Skin of body (tissue), 3 donors: ENCODE measurements at places on chromosomes 5 and 9.
A peak's percentile ranks its signal among the peaks of the same experiment; 100 is the strongest.

GRCh38 chr9:132647355-132647754, 22.4 kb downstream of the DDX31 start:
- DNase-seq, result no peak

DNA sequence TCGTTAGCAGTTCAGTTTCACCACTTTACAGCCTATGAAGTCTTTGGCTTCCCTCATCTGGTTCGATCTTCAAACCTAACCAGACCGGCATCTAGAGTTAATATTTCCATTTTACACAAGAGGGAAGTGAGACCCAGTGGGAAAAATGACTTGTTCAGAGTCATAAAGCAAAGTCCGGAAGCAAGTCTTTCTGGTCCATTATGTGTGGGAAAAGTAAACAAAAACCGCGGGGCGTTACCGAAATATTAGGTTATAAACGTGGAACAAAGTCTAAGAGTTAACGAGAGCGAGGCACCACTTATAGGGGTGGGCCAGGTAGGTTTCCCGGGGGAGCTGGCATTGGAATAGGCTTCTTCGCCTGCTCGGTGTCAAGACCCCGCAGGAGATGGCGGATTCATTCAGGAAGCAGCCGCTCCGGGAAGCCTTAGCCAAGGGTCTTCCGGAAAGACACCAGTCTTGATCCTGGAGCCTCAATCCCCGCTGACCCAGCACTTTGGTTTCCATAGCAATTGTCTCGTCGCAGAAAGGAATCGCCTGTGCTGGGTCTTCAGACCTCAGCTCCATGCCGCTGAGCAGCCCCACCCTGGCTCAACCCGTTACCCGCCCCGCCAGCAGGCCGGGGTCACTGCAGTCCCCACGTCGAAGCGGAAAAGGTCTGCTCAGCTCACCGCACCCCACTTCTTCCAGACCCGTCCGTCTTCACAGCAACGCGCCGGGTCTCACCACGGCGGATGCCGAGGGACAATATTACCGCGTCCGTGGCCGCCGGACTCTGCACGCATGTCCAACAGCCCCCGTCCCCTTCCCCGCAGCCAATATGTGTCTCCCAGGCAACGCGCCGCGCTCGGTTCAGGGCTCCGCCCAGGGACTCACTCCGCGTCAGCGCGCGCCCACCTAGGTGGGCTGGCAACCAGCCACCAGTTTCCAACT, at the start of gene C5orf52:
TSS of gene C5orf52 (plus strand) at position 872 of the 930 bp plus-strand sequence. CDS start 82 bp downstream, outside the sequence.
- no peak for DNase-seq

DNA sequence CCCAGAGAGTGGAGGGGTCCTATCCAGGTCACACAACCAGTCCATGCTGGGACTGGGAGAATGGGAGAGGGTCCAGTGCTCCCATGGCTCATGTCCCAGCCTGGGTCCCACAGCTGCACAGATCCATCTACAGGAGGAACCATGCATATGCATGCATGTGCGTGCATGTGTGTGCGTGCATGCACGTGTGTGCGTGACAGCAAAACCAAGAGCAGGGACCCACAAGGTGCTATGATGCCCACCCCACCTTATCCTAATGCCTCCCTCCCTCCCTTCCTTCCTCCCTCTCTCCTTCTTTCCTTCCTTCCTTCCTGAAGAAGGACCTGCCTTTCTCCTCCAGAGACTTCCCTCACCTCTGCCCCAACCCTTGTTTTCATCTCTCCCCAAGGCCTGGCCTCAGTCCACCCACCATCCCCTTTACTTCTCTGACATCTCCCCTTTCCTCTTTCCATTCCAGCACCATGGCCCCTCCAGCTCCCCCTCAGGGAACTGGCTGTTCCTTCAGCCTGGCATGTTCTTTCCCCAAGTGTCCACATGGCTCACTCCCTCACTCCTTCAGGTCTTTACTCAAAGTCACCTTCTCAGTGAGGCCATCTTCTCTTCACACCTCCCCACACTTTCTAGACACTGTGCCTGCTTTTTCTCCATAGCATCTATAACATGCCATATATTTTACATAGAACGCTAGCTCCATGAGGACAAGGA, 21.8 kb downstream of the AQP7 start:
- DNase-seq, result no peak

DNA sequence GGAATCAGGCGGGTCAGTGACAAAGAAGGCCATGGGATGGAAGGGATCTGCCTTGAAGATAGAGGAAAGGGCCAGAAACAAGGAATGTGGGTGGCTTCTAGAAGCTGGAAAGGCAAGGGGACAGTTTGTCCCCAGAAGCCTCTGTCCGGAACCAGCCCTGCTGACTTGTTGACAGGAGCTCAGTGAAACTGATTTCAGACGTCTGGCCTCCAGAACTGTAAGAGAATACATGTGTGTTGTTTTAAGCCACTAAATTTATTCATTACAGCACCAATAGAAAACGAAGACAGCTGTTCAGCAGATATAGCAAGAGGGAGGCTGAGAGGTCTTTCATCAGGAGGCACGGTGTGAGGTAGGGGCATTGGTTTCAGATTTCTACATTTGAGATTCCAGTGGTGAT, 422.5 kb downstream of the KDM4C start:
- no peak for DNase-seq

- DNase-seq, result peak; percentile 60
Measured at GRCh38 chr9:33044677-33045282, 19.7 kb downstream of the DNAJA1 start.

- no peak for DNase-seq
Measured at GRCh38 chr9:95089257-95090022, 228.1 kb downstream of the FANCC start.

DNA sequence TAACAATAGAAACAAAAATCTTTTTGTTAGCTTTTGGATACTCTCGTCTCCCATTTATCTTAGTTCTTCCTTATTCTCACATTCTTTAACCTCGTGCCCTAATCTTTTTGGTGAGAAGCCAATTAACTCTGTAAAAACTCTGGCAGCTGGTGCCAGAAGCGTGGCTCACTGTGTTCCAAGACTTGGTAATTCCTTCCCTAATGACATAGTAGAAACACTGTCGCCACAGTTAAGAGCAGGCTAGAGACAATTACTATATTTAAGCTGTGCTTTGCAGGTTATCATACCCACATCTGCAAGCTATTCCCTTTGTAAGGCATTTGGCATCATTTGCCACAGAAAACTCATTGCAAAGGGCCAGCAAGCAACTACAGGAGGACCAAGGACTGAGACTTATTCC, 160.9 kb upstream of the PIK3R1 start:
- no peak for DNase-seq
